Suprapubic skin (tissue), 4 donors: ENCODE measurements at places on chromosomes 7 and 10. TPM values are rescaled to one million over a fixed set of nuclear protein-coding genes. Genes with fewer than 3 reads are reported as not detected.

DNA sequence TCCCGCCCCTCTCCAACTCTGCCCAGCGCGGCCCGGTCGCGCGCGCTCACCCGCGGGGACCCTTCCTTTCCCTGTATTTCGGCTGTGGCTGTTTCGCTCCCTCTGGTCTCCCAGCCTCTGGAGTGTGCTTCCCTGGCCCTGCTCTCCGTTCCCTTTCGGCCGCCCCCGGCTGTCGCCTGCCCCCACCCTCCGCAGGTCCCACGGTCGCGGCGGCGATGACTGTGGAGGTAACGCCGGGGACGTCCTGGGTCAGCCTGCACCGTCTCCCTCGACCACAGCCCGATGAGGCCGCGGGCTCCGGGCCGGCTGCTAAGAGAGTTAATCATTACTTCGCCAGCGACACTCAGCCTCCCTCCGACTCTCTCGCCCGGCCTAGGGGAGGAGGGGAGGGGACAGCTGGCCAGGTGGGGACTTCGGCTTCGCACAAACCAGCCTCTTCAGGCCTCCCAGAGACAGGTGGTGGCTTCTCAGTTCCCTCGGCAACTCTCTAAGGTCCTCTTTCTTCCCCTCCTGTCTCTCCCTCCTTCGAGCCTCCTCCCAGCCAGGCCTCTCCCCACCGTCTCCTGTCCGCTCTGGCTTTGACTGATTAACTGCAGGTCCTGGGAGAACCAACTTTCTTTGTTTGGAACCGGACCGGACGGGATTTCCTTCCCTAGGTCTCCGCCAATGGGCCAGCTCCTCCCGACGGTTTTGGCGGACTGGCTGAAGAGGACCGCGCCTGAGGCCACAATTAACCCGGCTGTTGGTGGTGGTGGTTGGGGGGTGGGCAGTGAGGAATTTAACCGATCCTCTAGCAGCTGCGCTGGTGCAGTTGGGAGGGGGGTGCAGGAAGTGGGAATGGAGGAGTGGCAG is 5.6 kb upstream of the PAX2 start:
- DNase-seq = no peak

DNA sequence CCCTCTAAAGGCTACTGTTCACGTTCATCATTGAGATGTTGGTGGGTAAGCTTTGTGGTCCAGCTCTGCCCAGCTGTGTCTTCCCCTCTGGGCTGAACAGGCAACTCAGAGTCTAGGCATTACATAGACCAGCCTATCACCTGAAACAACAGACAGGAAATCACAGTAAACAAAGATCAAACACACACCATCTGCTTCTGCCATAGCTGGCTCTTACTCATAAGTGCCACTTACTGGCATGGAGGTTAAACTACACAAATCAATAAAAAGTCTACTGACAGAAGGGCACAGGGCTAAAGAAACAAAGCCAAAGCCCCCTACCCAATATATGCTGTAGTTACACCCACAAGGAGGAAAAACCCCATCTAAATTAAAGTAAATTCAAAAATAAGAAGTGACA is 35.0 kb downstream of the SEPTIN14 start:
- no peak for DNase-seq

- DNase-seq = no peak
Observed at GRCh38 chr10:70492786-70493659, 14.5 kb downstream of the PALD1 start.

The OR6V1 gene
- not detected for total RNA-seq

The MYPN gene
- total RNA-seq = not detected

- no peak for DNase-seq
Observed at GRCh38 chr7:41470081-41470480, 232.8 kb downstream of the INHBA start.

DNA sequence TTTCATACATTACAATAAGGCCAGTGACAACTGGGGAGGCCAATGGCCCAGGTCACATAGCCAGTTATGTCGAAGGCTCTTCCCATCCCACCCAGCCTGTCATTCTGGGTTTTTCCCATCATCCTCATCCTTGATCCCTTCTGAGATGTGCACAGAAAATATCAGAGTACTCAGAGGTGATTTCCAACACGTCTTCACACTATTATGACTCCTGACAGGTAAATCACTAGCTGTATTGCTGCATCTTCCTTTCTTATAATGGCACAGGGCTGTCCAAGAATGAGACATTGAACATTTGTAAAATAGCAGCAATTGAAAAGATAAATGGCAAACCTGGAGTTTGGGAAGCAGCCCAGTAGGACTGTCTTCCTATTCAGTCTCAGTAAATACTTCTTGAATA is 159.9 kb downstream of the PLXNA4 start:
- no peak for DNase-seq

The SYT15 gene
- total RNA-seq = 2.3 TPM

DNA sequence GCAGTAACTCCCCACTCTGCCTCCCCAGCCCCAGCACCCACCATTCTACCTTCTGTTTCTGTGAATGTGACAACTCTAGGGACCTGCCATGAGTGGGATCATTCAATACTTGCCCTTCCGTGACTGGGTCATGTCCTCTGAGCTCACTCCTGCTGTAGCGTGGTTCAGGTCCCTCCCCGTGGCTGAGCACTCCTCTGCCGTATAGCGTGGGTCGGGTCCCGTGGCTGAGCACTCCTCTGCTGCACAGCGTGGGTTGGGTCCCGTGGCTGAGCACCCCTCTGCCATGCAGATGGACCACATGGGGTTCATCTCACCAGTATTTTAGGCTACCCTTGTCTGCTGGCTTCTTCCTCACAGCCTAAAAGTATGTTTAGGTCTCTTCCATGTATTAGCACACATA is 43.0 kb downstream of the INSIG1 start:
- DNase-seq = no peak

The TACC2 gene
- 606 TPM for total RNA-seq

GRCh38 chr10:91091780-91092179 is 128.7 kb upstream of the PCGF5 start:
- no peak for DNase-seq

DNA sequence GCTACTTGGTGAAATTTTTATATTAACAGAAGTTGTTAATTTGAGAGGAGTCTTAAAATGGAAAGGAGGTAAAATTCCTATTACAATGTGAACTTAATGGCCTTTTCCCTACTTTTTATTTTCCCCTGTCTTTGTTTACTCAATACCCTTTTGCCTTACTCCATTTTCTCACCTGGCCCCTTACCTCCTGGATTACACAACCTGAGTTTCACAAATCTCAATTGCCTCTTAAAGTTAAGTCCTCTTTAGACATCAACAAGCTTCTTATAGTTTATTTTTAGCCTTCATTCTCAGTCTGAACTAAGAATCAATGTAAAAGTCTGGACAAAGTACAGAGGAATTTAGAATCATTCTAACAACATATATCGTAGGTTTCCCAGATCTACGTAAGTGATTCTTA is 247.0 kb downstream of the PCDH15 start:
- no peak for DNase-seq

- no peak for DNase-seq
Observed at GRCh38 chr7:11206177-11206899, 232.7 kb downstream of the PHF14 start.

- no peak for DNase-seq
Observed at GRCh38 chr7:2823130-2823529, 21.0 kb downstream of the GNA12 start.

GRCh38 chr7:4026941-4027486 is 655.1 kb upstream of the FOXK1 start:
- no peak for DNase-seq

DNA sequence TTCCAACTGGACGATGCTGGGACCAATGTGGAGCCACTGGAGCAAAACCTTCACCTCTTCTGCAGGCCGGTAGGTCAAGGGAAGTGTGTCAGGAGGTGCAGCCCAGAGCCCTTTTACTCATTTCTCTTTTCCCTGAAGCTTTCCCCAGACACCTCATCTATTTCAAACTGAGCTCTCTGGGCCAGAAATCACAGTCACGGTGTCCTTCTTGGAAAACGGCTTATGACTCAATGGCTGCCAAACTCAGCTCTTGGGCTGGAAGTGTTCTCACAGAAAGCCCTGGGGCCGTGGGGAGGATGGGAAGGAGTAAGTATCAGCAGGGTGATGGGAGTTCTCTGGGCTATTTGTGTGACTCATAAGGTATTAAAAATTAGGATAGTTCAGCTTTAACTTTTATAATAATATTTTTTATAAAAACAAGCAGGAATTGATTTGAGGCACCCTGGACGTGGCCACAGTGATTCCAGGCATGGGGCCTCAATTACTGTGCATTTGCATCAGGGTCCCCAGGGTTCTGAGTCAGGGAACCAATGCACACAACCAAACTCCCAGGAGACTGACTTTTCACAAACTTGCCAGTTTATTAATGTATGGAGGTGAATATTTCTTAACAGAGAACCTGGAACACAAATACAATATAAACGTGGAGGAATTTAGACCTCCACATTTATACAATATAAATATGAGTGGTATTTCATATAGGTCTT is 187.4 kb upstream of the TMEM72 start:
- no peak for DNase-seq

- DNase-seq = no peak
Observed at GRCh38 chr10:58179238-58179637, 88.5 kb downstream of the IPMK start.

DNA sequence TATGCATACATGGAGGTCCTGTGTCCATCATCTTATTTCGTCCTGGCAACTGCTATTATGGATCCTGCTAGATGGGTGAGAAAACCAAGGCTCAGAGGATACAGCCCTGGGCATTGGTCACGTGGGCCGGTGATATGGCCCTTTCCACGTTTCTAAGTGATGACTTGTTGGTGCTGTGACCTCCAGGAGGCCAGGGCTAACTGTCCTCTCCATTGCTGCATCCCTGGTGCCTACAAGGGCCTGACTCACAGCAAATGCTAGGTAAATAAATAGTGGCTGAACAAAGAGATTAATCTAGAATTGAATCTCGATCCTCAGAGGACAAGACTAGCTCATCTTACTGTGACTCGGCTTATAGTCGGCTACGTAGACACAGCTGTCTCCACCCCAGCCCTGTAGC is 78.6 kb downstream of the FAM53B start:
- no peak for DNase-seq

The ZPBP gene
- not detected for total RNA-seq

DNA sequence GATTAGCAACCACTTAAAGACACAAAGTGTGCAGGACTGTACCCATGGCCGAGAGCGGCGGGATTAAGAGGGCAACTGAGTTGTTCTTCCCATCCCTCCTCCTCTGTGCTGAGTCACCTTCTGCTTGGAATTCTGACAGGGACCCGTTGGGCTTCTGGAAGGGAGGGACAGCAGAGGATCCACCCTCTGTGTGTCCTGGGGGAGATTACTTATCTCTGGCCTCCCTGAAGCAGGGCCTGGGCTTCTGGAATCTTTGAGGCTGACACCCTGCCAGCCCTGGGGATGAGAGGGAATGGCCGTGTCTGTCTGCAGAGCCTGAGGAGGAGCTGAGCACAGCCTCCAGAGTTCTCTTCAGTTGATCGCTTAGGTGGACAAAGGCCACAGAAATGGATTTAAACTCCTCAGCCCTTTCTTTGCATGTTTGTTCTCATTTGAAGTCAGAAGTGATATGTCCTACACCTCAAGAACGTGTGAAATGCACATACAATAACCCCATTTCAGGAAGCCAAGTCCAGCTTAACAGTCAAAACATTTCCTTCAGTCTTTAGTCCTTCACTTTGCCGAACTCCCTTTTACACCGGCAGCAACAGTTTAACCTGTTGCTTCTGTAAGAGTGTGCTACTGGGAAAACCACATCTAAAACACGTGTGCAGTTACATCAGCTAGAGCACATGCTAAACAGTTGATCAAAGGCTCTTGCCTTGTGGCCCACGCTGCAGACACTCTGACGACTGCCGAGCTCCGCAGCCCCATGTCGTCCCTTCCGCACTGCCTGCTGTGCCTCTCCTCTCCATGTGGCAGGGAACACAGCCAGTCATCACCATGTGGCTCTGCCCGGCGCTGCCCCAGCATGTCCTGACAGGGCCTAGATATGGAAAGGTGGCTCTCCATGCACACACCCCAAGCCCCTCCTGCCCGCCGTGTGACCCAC is 55.7 kb downstream of the IKZF1 start:
- DNase-seq = no peak

The CTAGE15 gene
- total RNA-seq = 0.30 TPM

The HOXA1 gene
- total RNA-seq = 2.6 TPM

- DNase-seq = no peak
Observed at GRCh38 chr7:38244516-38244915, 28.9 kb downstream of the TARP start.

The EMX2 gene
- total RNA-seq = 2.0 TPM

DNA sequence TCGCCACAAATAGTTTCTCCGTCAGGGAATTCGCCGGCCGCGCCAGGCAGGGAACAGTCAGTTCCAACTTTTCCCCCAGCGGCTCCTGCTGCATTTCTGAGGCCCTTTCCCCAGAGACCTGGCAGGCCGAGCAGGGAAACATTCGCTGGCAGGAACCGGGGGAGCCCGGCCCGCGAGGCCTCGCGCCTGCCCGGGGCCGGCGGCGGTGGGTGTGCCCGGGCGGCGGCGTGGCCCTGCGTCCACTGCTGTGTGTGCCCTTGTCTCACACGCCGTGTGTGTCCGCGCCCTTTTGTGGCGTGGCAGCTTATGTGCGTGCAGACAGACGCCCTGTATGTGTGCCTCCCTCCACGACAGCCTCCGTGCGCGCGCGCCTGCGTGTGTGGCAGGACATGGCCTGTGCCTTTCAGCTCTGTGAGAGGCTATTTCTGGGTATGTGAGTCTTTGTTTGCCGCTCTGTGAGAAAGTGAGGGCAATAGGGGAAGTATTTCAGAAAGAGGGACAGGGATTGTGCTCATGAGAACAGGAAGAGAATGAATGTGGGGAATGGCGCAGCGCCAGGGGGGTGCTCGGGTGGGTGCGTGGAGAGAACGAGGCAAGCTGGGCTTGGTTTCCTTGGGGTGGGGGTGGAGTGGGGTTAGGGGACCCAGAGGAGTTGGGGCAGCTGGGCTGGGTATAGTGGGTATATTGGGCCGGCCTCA is 689 bp upstream of the SMARCD3 start:
- DNase-seq = no peak

- no peak for DNase-seq
Observed at GRCh38 chr7:68691261-68692216, 906.7 kb upstream of the AUTS2 start.

The LRRC4 gene
- total RNA-seq = 0.21 TPM

DNA sequence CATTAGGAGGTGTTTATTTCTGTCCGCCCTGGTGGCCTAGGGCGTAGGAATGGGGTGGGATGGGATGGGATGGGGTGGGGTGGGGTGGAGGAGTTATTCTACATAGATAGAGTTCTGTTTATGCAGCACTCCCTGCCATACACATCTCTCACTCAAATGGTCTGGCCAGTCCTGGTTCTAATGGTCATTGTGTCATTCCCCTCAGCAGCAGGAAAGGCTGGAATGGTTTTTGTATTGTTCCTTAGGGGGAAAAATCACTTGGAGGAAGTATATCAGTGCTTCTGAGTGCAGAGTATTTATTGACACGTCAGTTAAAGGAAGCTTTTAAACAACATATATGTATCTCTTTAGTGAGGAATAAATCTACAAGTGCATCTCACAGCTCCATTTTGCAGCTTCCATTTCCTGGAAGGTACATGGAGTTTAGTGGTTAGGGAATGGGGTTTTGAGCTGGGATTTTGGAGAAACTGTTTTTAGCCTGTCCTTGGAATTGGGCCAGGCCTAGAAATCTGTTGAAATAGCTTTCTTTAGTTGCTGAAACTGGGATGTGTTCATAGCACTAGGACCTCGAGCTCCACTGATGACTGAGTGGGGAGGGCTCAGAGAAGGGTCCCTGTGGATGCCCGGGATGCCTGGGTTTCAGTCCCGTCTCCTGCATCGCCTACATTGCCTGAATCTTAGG is 8.3 kb downstream of the TSPAN14 start:
- DNase-seq = no peak
